Brain (organoid and tissue), 16 donors: ENCODE measurements at places on chromosomes 7 and 10.

GRCh38 chr7:90957883-90958282, 306.4 kb upstream of the FZD1 start:
- peak; percentile 28 for DNase-seq

DNA sequence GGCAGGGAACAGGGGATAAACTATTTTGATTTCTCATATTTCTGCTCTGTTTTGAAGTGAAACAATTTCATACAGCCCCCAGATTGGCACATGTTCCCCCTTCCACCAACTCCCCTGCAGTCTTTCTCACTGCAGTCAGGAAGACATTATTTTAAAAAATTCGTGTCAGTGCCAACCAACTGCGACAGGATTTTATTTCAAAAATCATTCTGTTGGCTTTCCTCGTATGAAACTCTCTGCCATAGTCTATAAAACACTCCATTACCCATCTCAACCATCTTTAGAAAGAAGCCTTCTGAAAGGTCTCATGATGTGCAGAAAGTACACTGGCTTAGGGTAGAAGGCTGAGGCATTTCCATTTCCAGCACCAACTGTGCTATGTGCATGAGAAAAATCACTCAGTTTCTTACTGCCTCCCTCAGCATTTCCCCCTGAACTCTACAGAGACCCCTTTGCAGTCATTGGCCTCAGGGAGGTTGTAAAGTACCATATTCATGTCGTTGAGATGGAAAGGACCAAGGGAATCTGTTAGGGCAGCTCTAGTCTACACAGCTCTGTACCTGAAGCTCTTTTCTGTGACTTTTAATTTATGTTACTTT, 46.9 kb downstream of the STEAP1B start:
- no peak for DNase-seq

DNA sequence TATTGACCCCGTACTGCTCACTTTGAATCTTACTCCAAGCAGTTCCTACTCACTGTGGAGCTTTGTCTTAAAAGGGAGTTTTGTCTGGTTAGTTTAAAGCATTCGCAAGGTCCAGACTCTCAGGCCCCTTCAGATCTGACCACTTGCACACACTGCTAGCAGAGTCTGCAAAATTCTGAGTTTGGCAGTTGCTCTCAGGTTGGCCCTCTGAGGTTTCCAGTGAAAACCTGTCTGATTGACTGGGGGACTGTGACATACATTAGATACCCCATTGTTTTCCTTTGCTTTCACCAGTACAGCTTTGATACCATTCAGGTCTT, 149.2 kb downstream of the XPNPEP1 start:
- DNase-seq: no peak

DNA sequence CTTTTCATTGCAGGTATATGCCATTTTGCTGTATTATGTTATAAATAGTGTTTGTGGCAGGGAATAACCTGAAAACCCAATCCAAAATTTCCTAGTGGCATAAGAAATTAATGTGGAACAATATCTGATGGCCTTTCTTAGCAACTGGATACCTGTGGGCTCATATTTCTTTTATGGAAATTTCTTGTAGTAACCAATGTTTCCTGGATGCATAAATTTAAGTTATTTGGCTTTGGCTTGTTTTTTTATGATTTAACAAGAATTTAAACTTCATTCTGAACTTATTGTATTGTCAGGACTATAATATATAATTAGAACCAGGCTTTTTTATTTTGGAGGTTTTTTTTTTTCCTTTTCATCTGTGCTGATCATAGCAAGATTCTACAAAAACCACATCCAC, 30.1 kb downstream of the TBC1D12 start:
- no peak for DNase-seq

GRCh38 chr7:115499956-115500355, 530.6 kb downstream of the TFEC start:
- no peak for DNase-seq

GRCh38 chr10:91201213-91201996, 19.1 kb upstream of the PCGF5 start:
- DNase-seq: no peak

GRCh38 chr7:97623333-97623732, 108.6 kb upstream of the TAC1 start:
- no peak for DNase-seq

DNA sequence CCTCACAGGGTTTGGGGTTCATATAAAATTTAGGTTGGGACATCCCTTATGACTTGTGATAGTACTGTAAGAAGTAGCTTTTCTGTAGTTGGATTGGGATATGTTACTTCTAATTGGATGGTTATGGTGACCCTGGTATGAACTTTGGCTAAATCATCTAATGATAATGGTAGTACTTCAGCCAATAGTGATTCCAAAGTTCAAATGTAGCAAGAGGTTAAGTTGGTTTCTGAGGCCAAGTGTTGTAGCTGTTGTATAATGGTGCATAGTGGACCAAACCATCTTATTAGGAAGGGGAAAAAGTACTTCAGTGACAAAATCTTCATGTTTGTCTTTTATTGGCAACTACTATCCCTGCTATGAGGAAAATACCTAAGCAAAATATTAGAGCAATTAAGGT, 542.1 kb upstream of the IGFBP3 start:
- no peak for DNase-seq

GRCh38 chr7:47743965-47744591, 162.2 kb upstream of the TNS3 start:
- no peak for DNase-seq

GRCh38 chr10:19169684-19170083, 121.1 kb downstream of the MALRD1 start:
- peak; percentile 11 for DNase-seq

- DNase-seq: peak; percentile 39
Measured at GRCh38 chr10:23439452-23439960, 631 bp downstream of the OTUD1 start.

- peak; percentile 76 for DNase-seq
Measured at GRCh38 chr10:10110844-10111490, 906.7 kb upstream of the CELF2 start.

GRCh38 chr10:11602358-11602757, 9.1 kb downstream of the USP6NL start:
- DNase-seq: no peak

GRCh38 chr7:93212881-93213280, 13.4 kb downstream of the HEPACAM2 start:
- DNase-seq: peak; percentile 38

GRCh38 chr7:29557954-29558353, 5.7 kb upstream of the PRR15 start:
- no peak for DNase-seq

DNA sequence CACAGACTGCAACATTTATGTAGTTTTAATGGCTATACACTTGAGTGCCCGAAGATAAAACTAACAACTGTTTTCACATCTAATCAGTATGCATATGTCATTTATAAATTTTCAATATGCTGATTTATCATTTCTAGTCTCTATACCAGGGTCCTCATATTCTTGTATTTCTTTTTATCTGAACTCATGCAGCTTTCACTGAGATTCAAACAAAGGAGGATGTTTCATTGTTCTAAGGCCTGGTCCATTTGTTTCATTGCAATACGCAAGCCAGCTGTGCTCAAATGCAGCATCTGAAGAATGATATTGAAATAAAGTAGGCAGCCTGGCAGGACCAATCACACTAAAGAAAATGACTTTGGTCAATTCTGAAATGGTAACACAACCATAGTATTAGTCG, 31.7 kb downstream of the MAGI2 start:
- DNase-seq: no peak

GRCh38 chr10:76874176-76874575, 763.4 kb downstream of the KCNMA1 start:
- DNase-seq: no peak

DNA sequence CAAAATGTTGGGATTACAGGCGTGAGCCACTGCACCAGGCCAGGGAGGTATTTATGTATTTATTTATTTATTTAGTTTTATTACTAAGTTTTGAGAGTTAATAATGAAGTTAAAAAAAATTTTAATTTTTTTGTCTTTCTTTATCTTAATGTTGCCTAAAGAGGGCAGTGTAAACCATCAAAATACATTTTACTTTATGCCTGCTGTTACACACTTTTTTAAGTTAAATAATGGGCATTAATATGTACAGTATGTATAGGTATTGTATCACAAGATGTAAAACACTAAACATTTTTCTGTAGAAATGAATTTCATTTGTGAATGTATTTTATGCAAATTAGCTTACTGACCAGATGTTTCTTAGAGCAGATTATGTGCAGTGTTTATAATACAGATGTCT, 129.4 kb downstream of the AASS start:
- no peak for DNase-seq

DNA sequence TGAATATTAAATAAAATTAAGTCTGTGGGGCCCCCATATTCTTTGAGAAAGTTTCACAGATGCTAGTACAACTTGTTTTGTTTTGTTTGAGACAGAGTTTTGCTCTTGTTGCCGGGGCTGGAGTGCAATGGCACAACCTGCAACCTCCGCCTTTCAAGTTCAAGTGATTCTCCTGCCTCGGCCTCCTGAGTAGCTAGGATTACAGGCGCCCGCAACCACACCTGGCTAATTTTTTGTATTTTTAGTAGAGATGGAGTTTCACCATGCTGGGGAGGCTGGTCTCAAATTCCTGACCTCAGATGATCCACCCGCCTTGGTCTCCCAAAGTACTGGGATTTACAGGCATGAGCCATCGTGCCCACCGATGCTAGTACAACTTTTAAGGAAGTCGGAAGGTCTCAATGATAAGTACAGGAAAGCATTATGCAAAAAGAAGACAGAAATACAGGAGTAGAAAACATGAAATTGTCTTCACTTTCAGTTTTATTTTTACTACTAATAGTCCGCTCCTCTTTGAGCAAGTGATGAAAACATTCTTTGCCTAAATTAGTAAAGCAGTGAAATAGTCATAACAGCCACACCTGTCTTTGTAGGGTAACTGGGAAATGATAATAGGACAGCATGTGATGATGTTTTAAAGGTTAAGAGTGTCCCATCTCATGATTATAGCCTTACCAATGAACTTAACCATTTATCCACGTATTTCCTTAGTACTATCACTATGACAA, 147.5 kb downstream of the SEMA3D start:
- no peak for DNase-seq

DNA sequence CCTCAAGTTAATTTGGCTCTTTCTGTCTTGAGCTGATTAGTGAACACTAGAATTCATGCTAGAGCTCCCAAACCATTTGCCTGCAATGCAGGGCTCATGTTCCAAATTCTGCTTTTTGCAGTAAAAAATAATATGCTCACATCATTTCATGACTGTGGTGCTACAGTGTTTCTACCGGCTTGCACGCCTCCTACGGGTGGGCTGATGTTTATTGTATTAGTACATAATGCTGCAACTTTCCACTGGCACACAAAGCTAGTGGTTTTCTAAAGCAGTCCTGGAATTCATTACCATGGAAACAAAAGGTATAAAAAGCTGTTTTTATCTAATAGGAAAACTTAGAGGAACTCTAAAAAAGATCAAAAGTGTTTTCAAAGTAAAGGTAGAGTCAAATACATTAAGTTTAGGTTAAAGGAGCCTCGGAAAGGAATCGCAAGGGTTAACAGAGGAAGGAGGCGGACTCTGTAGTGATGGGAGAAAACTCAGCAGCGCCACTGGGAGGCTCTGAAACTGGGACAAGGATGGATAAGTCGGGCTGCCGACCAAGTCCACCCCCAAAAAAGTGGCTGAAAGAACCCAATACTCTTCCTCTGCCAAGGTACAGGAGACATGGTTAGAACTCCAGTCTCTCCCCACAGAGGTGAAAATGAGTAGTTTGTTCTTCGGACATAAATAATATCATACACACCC, 25.9 kb downstream of the GRM8 start:
- no peak for DNase-seq

GRCh38 chr10:113291413-113291812, 261.4 kb upstream of the HABP2 start:
- DNase-seq: no peak

GRCh38 chr10:1155791-1156615, 99.8 kb downstream of the WDR37 start:
- DNase-seq: no peak

DNA sequence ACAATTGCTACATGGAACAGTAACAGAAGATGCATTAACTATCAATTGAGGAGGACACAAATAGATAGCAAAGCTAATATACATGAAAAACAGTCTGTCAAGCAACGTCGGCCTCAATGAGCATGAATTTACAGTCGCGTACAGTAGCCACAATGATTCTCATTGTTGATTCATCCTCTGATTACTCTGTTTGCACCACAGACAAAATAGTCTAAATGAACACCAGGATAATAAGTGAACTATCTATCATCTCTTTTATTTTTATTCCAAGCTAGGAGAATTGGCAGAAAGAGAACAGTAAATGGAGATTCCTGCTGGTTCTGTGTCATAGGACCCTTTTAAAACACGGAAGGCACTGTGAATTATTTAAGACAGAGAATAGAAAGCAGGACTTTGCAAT, 108.5 kb downstream of the EVX1 start:
- no peak for DNase-seq

DNA sequence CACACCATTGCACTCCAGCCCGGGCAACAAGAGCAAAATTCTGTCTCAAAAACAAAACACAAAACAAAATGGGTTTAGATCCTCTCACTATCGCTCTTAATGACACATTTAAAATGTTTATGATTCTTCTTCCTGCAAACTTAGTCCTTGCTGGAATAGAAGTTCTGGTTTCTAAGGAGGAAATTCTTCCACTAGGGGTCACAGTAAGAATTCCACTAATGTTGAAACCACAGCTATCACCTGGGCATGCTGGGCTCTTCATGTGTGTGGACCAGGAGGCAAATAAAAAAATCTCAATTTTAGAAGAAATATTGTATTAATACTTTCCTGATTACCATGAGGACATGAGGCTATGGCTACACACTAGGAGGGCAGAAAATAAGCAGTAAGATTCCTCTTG, 915.8 kb downstream of the TYW1 start:
- DNase-seq: peak; percentile 21

GRCh38 chr7:70113536-70113935, 515.3 kb downstream of the AUTS2 start:
- DNase-seq: no peak

- no peak for DNase-seq
Measured at GRCh38 chr10:43053825-43054224, 23.0 kb upstream of the RET start.

- no peak for DNase-seq
Measured at GRCh38 chr10:52099026-52099600, 215.0 kb upstream of the DKK1 start.

DNA sequence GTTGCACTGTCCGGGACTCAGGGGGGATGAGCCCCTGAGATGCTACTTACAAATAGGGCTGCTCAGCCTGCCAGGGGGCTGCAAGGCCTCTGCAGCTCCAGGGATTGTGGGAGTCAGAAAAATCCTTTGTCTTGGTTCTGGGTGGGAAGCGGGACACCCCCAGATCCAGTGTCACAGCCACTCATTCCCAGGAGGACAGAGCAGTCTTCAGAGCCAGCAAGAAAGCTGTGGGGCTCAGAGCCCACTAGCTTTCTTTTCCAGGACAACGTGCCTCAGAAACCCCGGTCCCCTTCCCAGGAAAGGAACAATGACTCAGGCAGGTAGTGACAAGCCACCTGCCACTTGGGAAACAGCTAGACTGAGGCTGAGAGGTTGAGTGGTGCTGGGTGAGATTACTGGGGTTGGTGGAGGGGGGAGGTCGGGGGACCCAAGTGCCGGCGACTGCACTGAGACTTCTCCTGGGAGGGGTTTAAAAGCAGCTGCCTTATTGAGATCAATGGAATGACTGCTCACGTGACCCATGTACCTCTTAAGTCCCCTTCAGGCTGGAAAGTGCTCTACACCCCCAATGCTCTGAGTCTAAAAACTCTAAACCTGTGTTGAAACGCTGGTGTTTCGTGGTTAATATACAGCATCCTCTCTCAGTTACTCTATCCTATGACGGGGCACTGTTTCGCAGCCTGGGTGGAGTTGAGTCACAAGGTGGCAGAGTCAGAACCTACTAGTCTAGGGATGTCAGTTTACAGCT, 123.6 kb downstream of the UBE2H start:
- no peak for DNase-seq

- no peak for DNase-seq
Measured at GRCh38 chr7:130430841-130431666, 9.8 kb downstream of the CEP41 start.
